ENCODE measurements at places on chromosomes 4 and X.

DNA sequence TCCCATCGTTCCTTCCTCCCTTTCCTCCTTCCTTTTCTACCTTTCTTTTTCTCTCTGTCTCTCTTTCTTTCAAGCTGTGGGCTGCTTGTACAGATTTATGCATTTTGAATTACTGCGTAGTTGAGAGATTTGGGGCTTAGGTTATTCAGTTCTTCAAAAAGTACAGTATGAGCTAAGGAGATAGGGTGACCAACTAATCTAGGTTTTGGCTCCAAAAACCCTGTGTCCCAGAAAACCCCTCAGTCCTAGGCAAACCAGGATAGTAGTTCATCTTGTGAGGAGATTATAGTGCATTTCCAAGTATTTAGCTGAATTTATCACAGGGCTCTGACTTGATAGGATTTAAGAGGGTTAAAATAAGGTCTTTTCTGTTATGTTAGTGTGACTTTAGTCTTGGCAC lies 64.5 kb downstream of the NFKB1 start:
- no peak for DNase-seq

DNA sequence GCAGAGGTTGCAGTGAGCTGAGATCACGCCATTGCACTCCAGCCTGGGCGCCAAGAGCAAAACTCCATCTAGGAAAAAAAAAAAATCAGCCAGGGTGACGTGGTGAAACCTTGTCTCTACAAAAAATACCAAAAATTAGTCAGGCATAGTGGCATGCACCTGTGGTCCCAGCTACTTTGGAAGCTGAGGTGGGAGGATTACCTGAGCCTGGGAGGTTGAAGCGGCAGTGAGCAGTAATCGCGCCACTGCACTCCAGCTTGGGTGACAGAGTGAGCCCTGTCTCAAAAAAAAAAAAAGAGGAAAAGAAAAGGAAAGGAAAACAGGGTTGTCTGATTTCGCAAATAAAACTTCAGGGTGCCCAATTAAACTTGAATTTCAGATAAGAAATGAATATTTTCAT lies 106.1 kb downstream of the RBM47 start:
- DNase-seq = no peak

DNA sequence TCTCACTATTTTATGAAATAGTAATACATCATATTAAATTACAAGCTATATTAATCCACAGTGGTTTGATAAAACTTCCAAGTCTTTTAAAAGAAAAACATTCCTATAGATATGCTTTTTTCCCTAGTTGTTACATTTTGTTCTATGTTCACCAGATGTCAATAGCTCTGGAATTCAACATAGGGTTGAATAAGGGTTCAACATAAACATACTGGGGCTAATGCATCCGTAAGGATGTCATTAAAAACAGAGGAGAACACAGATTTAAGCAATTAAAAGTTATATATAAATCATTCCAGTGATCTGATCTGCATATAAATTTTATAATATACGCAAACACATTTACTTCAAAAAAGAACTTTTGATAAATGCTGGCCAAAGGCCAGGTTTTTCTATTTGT lies 32.5 kb downstream of the SULT1B1 start:
- DNase-seq = no peak

- DNase-seq = no peak
Measured at GRCh38 chr4:128524311-128524710, 236.7 kb upstream of the PGRMC2 start.

- DNase-seq = no peak
Measured at GRCh38 chrX:132532097-132532496, 43.3 kb upstream of the MBNL3 start.

DNA sequence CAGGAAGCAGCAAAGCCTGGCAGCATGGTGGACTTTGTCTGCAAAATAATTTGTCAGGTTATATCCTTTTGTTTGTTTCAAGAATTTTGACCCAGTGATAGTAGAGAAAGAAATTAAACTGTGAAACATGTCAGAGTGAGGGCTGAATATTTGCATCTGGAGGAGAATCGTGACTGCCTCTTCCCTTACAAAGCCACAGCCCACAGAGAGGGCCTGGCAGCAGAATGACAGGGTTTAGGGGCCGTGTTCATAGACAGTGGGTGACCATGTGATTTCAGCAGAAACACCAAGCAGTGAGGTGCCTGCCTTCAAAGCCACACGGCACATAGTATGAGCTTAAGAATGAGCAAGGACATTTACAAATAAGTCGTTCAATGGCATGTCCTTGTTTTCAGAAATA lies 24.4 kb upstream of the PLAC8 start:
- no peak for DNase-seq
